ENCODE measurements at places on chromosomes 7 and 10.

DNA sequence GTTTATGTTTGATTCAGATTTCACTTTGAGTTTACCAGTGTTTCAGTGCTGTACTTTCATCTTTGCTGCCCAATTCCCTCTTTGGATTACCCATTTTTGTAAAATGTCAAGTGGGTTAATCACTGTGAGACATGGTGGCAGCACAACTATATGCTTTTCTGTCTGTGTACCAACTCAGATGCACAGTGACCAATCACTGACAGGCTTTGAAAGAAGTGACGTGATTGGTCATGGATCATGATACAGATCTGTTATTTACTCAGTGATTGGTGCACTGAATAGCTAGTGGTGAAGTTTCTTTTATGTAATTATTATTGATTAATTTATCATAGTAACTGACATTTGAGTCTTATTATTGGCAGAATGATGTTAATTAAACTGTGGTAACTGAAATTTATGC is 126.9 kb downstream of the SDK1 start:
- DNase-seq = no peak

GRCh38 chr10:33178026-33178755 is 156.3 kb downstream of the NRP1 start:
- DNase-seq = no peak

DNA sequence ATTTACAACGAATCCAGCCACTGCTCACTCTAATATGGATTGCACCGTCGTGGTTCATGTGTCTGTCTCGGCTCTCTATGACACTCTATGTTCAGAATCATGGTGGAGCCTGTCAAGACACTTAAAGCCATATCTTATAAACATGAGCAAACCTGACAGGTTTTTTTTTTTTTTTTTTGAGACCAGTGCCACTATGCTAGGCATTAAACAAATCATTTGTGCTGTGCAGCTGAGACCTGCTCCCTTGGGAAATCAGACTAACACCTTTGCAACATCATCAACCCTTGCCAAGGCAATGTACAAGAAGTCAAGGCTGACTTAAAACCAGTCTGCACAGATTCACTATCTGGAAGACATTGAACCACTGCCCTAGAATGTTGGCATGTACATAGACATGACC is 181.2 kb upstream of the ANK3 start:
- DNase-seq = no peak

- DNase-seq = no peak
Observed at GRCh38 chr10:113161066-113161465, 211.0 kb downstream of the TCF7L2 start.

DNA sequence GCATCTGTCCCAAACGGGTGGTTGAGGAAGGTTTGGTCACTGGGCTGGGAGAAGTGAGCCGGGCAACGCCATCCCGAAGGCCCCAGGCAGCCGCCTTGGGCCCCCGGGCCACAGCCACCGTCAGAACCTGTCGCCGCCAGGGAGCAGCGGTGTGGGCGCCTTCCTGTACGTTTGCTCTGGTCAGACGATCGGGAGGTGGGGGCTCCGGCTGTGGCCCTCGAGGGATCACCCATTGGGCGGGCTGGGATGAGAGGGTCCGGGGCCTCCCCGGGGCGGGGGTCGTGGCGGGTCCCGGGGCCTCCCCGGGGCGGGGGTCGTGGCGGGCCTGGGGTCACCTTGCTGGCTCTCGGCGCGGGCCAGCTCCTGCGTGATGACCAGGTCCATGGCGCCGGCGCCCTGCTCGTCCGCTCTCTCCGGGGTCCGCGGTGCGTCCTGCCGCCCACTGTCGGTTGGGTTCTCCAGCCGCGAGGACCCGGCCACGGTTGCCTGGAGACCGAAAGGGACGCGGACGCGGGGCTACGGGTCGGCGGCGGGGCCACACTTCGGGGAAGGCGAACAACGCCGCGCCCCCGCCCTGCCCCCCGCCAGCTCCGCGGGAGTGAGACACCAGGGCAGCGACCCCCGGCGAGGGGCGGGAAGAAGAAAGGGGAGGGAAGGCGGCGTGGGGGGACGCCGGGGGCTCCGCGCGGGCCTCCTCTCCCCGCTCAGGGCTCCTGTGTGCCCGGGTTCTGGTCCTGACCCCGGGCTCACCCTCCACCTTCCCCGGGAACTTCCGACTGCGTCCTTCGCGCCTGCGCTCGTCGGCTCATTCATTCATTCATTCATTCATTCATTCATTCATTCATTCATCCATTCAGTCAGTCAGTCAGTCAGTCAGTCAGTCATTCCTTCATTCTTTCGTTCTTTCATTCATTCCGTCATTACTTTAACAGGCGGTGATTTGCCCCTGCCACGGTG is at the start of gene CFAP46:
CFAP46 (minus strand) TSS at position 470 of the 957 bp plus-strand sequence; CDS start at position 384, 86 bp downstream.
- DNase-seq = no peak

- DNase-seq = no peak
Observed at GRCh38 chr7:79513261-79513660, 59.8 kb upstream of the MAGI2 start.

DNA sequence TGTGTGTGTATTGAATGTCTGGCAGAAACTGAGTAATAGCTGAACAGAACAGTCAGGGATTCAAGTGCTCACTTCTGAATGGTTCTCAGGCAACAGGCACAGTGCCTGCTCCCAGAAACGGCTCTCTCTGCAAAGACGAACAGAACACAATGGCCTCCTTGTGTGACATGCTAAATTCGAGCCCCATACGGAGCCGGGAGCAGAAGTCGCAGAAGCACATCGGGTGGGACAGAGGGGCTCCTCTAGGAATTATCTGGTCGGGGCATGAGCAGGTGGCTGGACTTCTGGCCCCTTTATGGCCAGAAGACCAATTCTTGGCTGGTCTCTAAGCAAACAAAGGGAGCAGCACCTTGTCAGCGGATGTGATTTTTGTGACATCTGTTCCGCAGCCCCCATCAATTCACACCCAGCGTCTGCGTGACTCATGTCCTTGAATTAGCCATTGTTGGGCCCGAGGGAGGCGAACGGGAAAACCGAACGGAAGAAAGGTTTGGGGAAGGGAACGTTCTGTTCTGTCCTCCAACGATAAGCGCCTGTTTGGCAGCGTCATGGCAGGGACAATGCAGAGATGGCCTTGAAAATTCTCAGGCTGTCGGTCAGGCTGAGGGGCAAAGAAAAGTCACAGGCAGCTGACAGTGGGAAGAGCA is 47.3 kb upstream of the NPTX2 start:
- DNase-seq = no peak

GRCh38 chr10:94725871-94726270 is 36.6 kb upstream of the CYP2C19 start:
- DNase-seq = no peak

GRCh38 chr10:19480353-19480752 is 335.9 kb upstream of the PLXDC2 start:
- DNase-seq = no peak

- no peak for DNase-seq
Observed at GRCh38 chr10:121452581-121452980, 145.7 kb downstream of the FGFR2 start.

- no peak for DNase-seq
Observed at GRCh38 chr7:157893535-157894044, 556.8 kb downstream of the DNAJB6 start.

DNA sequence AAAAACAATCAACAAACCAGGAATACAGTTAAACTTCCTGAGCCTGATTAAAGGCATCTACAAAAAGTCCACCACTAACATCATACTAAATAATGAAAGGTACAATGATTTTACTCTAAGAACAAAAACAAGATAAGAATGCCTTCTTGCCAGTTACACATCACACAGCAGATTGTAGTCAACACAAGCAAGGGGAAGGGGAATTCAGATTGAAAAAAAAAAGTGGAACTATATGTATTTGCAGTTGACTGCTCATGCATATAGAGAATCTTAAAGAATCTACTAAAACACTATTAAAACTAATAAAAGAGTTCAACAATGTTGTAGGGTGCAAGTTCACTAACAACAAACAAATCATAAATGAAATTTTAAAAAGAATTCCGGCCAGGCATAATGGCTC is 28.5 kb downstream of the ZNF33B start:
- DNase-seq = no peak

GRCh38 chr10:59018977-59019376 is 157.5 kb upstream of the PHYHIPL start:
- DNase-seq = no peak

GRCh38 chr7:122013065-122013464 is 131.0 kb downstream of the AASS start:
- DNase-seq = no peak

DNA sequence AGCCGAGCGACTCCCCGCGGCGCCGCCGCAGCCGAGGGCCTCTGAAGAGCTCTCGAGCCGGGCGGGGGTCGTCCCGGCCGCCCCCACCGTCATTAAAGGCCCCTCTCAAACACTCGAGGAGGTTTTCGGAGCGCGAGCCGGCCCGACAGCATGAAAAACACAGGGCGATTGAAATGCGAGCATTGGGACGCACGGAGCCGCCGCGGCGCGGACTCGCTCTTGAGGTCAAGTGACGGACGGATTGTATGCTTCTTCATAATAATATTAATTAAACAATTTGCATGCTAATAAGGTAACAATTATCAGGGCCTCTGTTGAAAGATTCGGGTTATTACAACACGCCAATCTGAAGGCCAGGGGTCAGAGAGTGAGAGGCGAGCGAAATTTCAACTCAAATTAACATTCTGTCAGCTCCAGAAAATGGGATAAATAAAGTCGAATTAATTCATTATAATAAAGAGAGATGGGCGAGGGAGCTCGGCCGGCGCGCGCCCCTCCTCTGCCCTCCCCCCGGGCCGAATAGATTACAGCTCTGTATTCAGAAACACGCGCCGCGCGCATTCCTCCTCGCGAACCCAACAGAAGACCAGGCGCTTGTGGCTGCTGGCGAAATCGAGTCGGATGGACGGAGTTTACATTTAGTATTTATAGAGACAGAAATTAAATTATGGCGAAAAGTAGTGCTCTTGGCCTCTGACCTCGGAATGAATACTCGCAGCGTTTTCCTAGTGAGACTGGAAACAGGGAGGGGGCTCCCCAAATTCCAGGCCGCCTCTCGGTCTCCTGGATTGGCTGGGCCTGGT is 2.1 kb upstream of the UNCX start:
- DNase-seq = no peak

- DNase-seq = no peak
Observed at GRCh38 chr7:94738071-94738470, 82.1 kb upstream of the SGCE start.

DNA sequence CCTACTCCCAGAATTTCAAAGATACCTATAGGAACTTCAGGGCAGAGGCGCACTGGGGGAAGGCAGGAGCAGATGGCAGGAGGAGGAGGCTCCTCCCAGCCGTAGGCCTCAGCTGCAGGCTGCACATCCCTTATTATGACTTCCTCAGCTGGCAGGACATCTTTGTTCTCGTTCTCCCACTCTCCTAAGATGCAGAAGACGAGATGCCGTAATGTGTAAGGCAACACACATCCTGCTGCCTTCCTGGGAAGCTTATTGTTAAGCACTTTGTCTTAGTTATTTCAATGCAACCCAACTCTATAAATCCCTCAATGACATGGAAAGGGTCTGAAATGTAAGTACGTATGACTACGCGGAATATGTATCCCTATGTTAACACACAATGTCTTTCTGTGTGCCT is 599.8 kb upstream of the MGMT start:
- DNase-seq = no peak

DNA sequence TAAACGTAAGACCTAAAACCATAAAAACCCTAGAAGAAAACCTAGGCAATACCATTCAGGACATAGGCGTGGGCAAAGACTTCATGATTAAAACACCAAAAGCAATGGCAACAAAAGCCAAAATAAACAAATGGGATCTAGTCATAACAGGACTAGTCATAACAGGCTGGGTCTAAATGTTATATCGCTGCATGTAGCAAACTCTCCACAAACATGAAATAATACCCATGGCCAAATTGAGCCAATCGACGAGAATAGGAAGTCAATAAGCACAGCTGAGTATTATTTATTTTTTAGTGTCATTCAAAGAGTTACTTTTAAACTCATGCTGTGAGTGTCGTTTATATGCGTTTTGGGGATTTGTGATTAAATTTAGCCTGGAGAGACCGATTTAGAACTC is 225.1 kb downstream of the TFEC start:
- DNase-seq = no peak

DNA sequence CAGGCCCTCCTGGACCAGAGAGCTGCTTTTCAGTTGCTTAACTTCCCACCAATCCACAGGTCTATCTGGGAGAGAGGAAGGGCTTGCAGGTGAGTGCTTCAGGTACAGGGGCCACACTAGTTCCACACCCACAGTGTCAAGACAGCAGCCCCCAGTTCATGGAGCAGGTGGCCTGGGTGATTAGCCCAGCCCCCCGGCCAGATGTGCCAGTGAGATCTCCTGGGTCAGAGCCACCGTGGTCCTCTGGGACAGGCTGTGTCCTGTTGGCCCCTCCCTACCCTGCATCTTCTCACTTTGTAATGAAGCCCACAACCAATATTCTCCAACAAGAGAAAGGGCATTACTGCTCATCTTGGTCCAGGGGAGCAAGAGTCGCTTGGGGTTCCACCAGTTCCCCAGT is 30.6 kb downstream of the DRGX start:
- no peak for DNase-seq

DNA sequence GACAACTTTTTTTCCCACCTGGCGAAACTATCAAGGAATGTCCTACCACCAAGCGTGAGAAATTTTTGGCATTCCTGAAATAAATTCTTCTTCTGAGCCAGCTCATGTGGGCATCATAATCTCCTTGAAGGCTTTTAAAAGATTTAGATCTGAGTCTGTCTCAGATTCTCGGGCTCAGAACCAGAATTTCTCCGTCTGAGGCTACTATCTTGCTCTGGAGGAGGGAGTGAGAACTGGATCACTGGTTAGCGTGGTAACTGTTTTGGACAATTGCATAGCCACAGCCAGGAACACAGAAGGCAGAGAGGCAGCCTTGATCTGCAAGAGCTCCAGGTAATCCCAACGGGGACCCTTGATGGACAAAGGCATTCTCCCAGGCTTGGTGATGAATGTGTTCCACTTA is 1.0 kb upstream of the PLAC9 start:
- DNase-seq = no peak

DNA sequence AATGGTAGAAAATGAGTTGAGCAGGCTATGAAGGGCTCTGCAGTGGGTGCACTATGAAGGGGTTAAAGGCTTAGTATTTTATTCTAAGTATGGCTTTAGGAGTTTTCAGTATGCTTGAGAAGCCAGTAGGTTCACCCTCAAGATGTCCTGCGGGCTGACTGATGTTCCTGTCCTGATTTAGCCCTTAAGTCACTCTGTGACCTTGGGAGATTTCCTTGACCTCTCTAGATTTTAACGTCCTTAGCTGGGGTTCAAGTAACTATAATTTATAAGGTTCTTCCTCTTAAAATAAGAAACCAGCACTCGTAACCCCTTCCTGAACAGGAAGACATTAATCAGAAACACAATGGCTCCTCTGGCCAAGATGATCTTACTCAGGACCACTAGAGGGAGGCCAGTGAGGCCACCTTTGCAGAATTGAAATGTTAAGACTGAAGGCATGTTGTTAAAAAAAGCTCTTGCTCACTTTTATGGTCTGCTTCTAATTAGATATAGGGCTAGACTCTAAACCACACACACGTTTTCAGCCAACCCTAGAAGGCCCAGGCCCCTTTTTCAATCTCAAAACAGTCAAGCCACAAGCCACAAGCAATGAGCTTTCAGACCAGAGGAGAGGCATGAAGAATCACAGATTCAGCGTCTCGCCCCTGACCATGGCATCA is 41.9 kb downstream of the CDK1 start:
- no peak for DNase-seq
